Hindlimb muscle (tissue), 1 donor: ENCODE measurements at places on chromosomes 1 and 21.

- no peak for DNase-seq
Observed at GRCh38 chr1:220450927-220451326, 77.0 kb upstream of the MARK1 start.

DNA sequence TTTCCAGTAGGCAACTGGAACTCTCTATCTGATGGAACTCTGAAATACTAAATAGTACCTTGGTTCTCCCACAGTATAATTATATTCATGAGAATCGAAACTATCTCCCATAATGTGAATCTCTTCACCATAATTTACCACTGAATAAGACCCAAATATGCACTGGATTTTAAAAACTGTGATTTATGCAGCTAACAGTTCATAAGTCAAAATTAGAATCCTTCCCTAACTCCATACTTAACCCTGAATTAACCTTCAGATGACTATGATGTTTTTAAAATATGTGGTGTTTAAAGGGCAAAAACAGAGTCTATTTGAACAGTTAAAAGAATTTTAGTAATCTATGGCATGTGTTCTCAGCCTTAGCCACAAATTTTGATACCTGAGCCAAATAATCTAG lies 22.9 kb upstream of the SLC44A3 start:
- no peak for DNase-seq

DNA sequence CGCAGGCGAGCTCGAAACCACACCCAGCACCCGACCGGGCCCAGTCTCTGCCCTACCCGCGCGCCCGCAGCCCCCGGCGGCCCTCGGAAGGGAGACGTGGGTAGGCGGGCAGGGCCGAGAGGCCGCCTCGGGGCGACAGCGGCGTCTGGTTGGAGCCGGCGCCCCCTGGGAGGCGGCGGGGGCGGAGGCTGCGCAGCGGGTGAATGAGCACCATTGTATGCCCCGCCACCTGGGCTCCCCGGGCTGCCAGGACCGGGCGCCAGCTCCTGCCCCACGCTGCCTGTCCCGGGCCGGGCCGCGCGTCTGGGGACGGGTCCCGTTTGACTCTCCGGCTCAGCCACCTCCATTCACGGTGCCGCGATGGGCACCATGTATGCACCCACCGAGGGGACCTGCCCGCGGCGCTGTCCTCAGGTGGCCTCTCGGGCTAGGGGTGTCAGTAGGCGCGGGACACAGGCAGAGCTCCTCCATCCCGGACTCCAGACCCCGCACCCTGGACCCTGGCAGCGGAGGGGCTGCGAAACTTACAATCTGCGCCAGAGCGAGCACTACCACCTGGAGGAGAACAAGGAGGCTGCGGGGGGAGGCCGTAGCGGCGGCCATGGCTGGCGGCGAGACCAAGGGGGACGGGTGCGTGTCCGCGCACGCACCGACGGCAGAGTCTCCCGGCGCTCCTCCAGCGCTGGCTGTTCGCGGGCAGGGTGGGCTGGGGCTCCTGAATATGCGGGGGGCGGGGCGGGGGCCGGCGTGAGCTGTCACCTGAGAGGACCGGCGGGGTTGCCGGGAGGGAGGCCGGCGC lies at the start of gene COL9A2:
TSS of gene COL9A2 (minus strand) at position 692 of the 799 bp plus-strand sequence. CDS start at position 603, 89 bp downstream.
- DNase-seq, result no peak

- peak; percentile 62 for DNase-seq
Observed at GRCh38 chr1:9128520-9129265, at the start of gene GPR157. Gene GPR157, minus strand, starts transcription at chr1:9129102. Its CDS starts 75 bp downstream, at chr1:9129027.

GRCh38 chr21:26965040-26965906 lies 1.6 kb downstream of the ADAMTS5 start:
- peak; percentile 76 for DNase-seq

DNA sequence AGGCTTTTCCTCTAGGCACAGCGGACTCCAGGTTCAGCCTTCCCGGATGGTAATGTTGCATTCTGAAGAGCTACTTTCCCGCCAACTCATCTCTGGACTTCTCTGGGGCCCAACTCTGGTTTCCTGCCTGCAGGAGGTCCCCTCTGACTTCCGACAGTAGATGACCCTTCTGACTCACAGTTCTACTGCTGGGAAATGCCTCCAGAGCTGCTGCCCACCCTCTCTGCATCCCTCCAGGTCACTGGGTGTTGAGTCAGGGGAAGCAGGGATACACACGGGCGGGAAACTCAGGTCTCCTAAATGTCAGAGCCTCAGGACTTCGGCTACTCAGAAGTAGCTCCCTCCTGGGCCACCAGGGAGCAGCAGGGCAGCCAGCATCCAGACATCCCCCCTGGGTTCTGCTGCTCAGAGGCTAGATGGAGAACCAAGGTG lies 2.1 kb upstream of the KIF21B start:
- DNase-seq, result no peak

DNA sequence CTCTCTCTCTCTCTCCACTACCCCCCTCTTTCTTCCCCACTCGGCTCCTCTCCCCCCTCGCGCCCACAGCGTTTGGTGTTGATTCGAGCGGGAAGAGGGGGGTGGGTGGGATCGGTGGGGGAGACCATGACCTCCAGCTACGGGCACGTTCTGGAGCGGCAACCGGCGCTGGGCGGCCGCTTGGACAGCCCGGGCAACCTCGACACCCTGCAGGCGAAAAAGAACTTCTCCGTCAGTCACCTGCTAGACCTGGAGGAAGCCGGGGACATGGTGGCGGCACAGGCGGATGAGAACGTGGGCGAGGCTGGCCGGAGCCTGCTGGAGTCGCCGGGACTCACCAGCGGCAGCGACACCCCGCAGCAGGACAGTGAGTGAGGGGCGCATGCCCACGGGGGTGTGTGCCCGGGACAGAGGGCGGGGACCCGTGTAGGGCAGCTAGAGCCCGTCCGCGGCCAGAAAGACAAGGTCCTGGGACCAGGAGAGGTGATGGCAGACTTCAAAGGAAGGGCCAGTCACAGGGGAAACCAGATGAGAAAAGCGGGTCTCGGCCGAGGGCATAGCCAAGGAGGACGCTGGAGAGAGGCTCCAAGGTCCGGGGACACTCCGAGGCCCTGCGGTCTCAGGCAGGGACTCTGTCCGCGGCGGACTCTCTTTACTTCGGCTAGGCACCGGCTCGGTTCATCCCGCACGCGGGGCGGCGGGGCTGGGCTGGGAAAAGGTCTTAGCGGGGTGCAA lies at the start of gene PRRX1:
TSS of gene PRRX1 (plus strand) at position 39 of the 735 bp plus-strand sequence. CDS start at position 127, 88 bp downstream.
- peak; percentile 56 for DNase-seq

DNA sequence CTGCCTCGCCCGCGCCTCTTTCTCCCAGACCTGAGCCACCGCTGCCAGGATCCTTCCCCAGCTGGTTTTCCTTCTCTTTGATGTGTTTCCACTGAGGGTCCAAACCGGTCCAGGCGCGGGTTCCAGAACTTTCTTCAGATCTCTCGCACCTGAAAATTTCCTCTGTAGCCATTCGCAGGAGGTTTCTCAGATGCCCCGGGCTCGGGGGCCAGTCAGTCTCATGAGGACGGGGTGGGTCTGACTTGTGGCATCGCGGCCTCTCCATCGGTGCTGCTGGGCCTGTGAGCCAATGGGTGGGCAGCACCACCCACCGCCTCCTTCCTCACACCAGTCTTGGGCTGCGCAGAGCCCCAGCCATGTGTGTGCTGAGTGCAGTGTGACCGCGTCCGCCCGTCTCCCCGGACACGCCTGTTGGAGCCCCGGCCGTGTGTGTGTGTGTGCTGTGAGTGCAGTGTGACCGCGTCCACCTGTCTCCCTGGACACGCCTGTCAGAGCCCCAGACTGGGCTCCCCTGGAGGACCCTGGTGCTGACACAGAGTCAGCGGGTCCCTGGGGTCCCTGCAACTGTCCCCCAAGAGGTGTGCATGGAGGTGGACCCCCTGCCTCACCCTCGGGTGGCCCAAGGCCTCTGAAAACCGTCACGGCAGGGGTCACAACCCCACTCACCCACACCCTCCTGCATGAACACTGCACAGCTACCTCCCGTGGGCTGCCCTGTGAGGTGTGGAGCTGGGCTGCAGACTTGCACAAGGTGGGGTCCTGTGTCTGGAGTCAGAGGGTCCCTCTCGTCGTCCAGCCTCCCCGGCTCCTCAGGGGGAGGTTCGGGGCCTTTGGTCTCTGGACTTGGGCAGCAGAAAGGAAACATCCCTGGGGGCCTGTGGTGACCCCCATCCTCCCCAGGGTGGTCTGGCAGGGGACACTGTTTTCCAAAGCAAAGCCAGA lies 20.2 kb downstream of the COL18A1 start:
- no peak for DNase-seq

GRCh38 chr1:51296383-51297357 lies 33.7 kb downstream of the TTC39A start:
- peak; percentile 82 for DNase-seq

DNA sequence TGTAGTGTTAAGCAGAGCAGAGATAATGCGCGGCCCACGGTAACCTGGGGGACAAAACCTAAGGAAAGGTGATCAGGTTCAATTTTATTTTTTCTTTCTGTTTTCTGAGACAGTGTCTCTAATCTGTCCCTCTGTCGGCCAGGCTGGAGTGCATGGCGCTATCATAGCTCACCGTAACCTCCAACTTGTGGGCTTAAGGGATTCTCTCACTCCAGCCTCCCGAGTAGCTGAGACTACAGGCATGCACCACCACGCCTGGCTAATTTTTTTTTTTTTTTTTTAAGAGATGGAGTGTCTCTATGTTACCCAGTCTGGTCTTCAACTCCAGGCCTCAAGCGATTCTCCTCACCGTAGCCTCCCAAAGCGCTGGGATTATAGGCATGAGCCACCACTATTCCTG lies 724 bp upstream of the ANKRD35 start:
- peak; percentile 23 for DNase-seq

- DNase-seq, result no peak
Observed at GRCh38 chr1:204132718-204133117, 19.1 kb downstream of the ETNK2 start.

GRCh38 chr1:209767096-209767495 lies 11.2 kb downstream of the TRAF3IP3 start:
- no peak for DNase-seq
